ENCODE measurements at places on chromosomes 3 and 15.
A peak's percentile ranks its signal among the peaks of the same experiment; 100 is the strongest.

- no peak for DNase-seq
These were observed 106.8 kb downstream of the FOXB1 start for GRCh38 chr15:60110909-60111308.

DNA sequence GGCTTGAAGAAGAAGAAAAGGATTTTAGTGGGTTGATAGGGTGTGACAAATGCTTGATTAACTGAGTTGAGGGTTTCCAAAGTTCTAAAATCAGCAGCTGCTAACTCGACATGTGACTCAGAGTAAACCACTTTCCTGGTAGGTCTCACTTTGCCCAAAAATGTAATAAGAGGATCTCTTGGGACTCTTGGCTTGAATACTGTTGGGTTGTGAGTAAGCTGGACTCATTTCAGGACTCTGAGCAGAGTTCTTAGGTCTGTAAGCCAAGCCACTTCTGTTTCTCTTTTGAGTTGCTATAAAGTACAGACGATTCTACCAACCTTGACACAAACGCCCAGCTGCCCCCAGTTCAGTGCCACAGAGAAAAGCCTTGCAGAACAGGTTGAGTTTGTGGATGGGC, 241.1 kb downstream of the ZNF621 start:
- no peak for DNase-seq

GRCh38 chr15:33086500-33087121, 107.9 kb downstream of the FMN1 start:
- DNase-seq: no peak

DNA sequence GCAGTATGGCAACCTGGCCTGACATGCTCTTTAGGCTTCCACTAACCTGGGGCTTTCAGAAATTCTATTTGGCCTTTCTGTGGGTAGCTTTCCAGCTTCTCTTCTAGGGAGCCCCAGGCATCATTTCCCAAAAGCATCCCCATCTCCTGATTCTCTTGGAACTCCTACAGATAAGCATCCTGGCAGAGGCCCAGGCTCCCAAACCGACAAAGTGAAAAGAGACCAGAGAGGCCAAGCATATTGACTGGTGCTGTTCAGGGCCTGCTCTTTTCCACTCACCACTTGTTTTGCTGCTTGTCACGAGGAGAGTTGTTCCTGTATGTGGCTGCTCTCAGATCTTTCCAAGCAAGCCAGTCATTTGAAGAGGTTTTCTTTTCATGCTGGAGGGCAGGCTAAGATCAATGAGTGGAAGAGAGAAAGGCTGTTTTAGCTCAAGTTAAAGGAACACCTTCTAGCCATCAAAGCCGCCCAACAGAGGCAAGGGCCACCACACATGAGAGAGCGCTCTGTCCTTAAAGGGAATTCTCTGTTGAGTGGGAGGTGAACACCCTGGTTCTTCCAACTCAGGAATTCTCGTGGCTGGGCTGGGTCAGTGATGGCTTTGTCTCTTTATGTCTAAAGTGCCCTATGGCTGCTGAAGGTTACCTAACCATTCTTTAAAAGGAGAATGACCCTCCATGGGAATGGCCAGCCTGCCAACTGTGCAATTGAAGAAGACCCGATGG, 31.1 kb upstream of the NR2E3 start:
- DNase-seq: no peak

DNA sequence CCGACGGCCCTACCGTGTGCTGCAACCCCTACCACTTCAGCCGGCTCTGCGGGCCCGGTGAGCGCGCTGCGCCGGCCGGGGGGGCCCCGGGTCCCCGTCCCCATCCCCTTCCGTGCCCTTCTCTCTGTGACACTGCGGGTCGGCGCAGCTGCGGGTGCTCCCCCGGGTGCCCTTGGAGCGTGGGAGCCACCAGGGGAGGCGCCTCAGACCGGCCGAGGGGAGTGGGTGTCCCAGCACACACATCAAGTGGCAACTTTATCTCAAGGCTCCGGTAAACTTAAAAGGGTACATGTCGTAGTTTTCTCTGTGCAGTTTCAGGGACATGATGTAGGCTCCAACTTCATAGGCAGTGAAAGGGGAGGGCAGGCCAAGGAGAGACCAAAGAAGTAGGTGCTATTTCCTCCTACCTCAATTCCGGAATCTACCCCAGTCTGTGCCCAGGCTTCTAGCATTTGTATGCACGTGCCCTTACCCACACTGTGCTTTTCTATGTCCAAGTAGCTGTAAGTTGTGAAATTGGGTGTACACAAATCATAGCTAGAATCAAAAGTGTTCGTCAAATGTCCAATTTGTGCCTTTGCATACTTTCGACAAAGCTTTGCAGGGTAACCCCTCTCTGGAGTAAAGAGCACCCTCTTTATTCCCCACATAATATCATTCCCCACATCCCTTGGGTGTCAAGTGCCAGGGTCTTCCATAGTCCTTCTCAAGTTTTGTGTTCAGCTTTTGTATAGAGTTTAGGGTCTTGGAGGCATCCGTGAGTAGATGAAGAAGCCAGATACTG, 2.2 kb downstream of the SMAD6 start:
- no peak for DNase-seq

- DNase-seq: no peak
These were observed 2.0 kb upstream of the TNIK start for GRCh38 chr3:171462224-171462623.

DNA sequence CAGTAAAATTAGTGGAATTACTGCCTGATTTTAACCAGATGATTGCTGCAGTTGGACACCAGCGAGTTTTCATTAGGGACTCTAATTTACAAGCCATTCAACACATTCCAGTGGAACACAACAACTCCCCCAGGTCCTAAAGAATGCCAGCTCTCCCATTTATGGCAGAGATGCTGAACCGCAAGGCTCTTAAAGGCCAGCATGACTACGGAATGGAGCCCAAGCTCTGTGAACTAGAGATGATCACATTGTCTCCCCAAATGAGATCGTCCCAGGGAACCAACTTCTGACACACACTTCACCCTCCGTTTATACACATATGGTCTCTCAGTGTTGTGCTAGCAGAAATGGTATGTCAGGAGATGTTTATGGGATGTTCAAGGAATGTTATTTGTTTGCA, 446.2 kb upstream of the NR2F2 start:
- no peak for DNase-seq

GRCh38 chr3:150074277-150074676, 103.6 kb upstream of the PFN2 start:
- DNase-seq: no peak

- peak; percentile 87 for DNase-seq
These were observed 90.2 kb downstream of the CERS3 start for GRCh38 chr15:100438570-100438969.

GRCh38 chr15:79290642-79291275, 8.2 kb downstream of the ANKRD34C start:
- DNase-seq: no peak

DNA sequence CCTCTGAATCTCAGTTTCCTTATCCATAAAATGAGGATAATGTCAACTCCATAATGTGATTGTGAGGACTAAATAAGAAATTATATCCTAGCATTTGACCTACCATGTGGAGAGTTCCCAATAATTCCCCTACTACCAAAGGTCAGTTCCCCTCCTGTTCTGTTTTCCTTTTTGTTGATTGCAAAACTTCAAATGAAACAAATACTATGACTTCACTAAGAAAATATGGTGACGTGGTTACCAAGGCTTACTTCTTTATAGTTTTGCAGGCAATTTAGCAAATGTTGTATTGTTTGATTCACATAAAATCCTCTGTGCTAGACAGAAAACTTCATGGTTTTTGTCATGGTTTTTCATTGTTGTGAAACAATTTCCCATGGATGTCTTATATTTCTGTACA, 153.8 kb upstream of the RORA start:
- DNase-seq: no peak

DNA sequence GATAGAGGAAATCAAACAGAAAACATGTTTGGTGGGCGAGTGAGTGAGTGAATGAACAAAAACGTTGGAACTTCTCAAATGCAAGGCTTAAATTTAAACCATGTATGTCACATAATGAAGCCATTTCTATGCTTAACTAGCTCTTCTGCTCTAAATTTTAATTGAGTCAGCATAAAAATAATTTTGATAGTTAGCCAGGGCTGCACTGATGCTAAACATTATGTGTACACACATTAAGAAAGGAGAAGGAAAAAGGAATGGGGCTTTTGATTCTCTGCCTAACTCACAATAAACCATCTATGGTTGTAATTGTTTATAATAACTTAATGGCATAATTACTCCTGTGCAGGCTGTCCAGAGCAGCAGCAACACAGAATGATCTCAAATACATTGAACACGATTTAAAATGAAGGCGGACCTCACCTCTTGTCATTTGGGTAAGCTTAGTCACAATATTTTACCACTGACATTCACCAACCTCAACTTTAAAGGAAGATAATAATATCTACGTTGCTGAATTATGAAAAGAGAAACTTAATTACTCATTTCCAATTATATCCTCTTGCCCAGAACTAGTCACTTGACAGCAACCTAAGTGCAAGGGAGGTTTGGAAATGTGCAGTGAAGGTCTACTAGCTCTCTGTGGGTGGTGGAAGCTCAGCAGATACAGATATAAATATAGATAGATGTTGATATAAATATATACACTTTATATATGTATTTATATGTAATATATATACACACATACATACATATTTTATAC, 318.4 kb upstream of the TRIM42 start:
- no peak for DNase-seq

- no peak for DNase-seq
These were observed 464.3 kb upstream of the RGMA start for GRCh38 chr15:93553167-93553935.

Measured in RWPE2 (cell line).